ENCODE measurements at places on chromosomes 1 and 21.

DNA sequence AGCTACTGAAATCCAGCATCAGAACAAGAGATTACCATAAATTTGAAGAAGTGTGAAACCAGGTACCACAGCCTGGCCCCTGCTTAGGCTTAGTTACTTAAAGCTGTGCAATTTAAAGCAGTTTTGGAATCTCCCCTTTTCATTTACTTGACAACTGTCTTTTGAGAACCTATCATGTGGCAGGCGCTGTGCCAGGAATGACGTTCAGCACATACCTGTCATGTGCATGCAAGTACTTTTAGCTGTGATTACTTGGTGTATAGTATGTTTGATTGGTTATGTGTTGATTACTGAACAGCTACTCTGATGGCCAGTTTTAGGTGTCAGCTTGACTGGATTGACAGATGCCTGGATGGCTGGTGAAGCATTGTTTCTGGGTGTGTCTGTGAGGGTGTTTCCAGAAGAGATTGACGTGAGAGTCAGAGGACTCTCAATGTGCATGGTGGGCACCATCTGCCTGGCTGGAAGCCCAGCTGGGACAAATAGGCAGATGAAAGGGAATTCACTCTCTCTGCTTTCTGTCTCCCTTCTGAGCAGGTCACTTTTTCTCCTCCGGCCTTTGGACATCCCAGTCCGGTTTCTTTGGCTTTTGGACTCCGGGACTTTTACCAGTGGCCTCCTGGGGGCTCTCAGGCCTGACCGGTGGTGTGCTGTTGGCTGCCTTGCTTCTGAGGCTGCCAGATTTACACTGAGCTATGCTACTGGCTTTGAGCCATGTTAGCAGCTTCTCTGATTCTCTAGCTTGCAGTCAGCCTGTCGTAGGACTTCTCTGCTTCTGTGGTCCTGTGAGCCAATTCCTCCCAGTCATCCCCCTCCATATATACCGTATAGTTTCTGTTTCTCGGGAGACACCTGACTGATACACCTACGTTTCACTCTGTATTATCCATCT is 178.0 kb downstream of the RYR2 start:
- DNase-seq = no peak

- DNase-seq = no peak
These were observed 374.9 kb upstream of the PTBP2 start for GRCh38 chr1:96346719-96347118.

GRCh38 chr1:87821335-87821697 is 492.6 kb downstream of the LMO4 start:
- no peak for DNase-seq

GRCh38 chr1:3640121-3640837 is 9.6 kb downstream of the WRAP73 start:
- no peak for DNase-seq

- DNase-seq = no peak
These were observed 1.7 kb upstream of the ZBTB18 start for GRCh38 chr1:244049162-244050013.

GRCh38 chr1:15874471-15874870 is 27.0 kb downstream of the SPEN start:
- DNase-seq = no peak

Measured in activated CD8-positive, alpha-beta memory T cell treated with anti-CD3 and anti-CD28 coated beads for 1 hour (primary cell).